Osteoblast (primary cell): ENCODE measurements at places on chromosomes 12 and 14. TPM values are rescaled to one million over a fixed set of nuclear protein-coding genes. Genes with fewer than 3 reads are reported as not detected.

- no peak for DNase-seq
Measured at GRCh38 chr14:63652406-63652805, 10.7 kb upstream of the WDR89 start.

DNA sequence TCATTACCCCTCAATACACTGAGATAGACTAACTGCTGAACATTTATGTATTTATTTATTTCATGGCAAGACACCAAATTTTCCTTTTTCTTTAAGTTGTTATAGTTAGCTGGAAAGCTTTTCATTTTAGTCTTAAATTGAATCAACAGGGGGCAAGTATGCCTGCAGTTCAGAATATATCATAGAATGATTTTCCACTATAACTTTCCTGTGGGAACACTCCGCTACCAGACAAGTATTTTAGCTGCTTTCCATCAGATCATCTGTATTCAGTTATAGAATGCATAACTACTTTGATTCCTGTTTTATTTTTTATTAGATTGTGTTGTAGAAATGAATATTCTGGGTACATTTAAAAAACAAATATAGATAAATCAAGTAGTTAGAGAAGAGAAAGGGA lies 102.0 kb downstream of the SLC6A15 start:
- DNase-seq = no peak

GRCh38 chr12:103515341-103515740 lies 19.6 kb upstream of the C12orf42 start:
- DNase-seq = no peak

DNA sequence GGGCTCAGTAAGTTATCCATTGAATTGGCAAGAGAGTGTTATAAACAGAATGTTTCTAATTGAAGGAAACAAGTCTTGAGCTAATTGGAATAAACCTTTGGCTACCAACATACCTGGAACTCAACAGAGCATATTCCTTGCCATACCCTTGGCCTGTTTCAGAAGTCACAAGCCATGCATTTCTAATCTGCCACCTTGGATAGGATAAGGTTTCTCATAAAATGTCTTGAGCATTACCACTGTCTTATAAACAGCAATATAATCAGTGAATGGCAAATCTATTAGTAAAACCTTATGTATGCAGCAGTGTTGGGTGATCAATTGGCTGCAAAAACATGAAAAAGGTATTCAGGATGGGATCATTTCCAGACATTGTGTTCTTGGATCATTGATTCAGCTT lies 765.2 kb upstream of the SEL1L start:
- DNase-seq = no peak

GRCh38 chr14:29799464-29800095 lies 128.1 kb downstream of the PRKD1 start:
- DNase-seq = no peak

- DNase-seq = no peak
Measured at GRCh38 chr12:44299524-44299923, 463.6 kb downstream of the TMEM117 start.

DNA sequence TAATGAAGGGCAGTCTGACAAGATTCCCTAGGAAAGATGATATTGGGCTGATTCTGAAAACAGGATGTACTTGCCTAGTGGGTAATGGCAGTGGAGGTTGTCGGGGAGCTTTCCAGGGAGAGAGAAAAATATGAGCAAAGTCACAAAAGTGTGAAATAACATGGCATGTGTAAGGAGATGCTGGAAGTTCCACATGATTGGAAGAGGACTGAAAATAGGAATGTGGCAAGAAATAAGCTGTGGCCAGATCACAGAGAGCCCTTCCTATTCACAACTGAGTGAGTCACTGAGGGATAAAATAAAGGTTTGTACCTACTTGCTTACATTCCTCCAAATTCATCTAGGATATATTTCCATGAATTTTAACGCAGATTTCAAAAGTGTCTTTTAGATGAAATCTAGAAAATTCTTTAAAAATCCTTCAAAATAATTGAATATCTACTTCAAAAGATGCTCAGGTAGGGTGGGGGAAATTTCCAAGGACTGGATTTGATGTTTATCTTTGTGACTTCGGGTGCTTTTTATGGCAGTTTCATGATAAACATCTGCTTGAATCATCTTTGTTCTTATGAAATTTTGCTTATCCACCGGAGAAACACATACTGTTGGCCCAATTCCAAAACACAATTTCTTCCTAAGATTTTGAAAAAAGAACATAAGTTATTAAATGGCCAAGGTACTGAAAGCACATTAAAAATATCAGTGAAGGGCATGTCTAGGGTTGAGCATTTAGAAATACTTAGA lies 36.3 kb upstream of the SLC2A13 start:
- no peak for DNase-seq

DNA sequence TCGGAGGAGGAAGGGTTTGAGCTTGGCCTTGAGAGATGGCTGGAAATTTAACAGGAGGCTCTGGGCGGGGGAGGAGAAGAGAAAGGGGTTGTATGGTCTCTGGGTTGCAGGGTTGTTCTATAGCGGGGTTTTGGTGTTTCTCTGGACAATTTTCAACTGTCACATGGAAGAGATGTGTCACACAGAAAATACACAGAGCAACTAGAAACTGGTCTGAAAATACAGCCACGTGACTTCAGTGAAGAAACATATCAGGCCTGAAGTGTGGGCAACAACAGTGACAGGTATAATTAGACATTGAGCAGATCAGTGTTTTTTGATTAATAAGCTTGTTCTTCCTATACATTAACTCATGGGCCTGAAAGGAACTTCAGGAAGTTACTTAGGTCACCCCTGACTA lies 205.3 kb upstream of the HMGA2 start:
- no peak for DNase-seq

DNA sequence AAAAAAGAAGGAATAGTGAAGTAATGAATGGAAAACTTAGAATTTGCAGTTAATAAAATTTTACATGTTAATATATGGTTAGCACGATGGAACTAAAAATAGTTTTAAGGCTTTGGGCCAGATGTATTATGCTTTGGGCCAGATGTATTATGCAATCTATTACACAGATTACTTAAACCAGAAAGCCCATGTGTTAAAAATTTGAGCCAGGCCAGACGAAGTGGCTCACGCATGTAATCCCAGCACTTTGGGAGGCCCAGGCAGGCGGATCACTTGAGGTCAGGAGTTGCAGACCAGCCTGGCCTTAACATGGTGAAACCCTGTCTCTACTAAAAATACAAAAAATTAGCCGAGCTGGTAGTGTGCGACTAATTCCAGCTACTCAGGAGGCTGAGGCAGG lies 17.2 kb downstream of the IFT81 start:
- DNase-seq = no peak

DNA sequence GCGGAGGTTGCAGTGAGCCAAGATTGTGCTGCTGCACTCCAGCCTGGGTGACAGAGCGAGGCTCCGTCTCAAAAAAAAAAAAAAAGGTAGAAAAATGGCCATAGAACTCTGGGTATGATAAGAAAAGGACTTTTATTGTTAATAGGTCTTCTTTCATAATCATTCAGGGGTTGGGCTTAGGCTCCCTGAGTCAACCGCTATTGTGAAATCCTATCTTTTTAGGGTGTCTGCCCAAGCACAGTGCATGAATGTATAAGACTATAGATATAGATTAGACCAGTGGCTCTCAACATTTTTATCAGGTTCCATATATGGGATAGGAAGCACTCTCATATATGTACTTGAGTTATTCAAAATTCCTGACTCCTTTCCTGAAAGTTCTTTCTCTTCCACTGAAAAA lies 48.7 kb upstream of the USP15 start:
- DNase-seq = no peak

GRCh38 chr12:2489275-2489674 lies 305.5 kb upstream of the FKBP4 start:
- no peak for DNase-seq

DNA sequence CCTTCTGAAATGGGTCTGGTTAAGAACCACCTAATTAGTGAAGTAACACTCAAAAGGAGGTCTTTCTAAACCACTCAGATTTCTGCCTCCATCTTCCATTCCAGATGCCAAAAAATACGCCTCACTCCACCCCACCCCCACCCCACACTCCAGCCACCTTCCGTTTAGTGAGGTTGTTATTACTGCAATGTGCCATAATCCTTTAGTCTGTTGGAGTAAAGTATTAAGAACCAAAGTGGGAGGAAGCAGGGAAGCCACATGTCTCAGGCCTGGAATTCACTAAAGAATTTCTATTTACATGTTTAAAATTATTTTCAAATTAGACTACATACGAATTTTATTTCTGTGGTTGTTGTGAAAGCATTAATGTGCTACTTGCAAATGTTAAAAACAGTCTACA lies 7.4 kb downstream of the KIF21A start:
- no peak for DNase-seq

DNA sequence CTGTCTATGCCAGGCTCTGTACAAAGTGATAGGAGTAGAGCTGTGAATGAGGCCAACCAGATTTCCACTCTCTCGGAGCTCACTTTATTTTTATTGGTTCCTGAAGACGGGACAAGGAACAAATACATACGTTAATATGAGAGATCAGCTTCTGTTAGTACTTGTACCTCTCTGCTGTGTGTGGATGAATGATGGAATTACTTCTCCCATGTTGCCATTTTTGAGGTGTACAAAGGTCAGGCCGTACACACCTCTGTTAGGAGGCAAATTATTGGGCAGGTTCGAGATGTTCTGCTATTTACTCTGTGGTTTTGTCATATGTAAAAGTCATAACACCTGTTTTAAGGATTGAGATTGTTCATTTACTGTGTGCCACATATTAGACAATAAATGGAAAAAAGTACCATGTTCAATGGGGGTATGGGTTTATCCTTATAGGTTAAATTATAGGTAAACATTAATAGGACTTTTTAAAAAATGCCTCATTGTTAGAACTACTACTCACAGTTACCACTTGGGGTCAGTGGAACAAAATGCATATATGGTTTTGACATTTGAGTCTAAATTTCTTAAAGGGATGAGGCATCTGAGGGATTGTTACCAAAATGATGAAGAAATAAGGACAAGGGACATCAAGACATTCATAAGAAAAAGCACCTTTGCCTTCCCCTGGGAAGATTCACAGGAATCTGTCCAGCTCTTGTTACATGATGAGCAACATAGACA lies 26.9 kb downstream of the WBP11 start:
- peak; percentile 82 for DNase-seq

DNA sequence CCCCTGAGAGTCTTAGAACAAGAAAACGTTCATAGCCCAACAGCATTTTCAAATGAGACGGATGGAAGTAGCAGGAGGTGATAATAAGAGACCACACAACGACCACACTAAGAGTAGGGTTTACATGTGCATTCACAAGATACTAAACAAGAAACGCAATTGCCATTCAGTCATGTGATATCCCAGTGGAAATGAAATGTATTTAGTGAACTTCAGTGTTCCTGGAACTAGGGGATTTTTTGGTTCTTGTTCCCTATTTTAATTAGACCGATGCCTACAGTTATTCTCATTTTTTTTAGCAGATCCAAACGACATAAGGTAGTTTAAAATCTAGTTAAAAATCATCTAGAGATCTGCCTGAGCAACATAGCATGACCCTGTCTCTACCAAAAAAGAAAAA lies 150.0 kb downstream of the GPR65 start:
- DNase-seq = no peak

DNA sequence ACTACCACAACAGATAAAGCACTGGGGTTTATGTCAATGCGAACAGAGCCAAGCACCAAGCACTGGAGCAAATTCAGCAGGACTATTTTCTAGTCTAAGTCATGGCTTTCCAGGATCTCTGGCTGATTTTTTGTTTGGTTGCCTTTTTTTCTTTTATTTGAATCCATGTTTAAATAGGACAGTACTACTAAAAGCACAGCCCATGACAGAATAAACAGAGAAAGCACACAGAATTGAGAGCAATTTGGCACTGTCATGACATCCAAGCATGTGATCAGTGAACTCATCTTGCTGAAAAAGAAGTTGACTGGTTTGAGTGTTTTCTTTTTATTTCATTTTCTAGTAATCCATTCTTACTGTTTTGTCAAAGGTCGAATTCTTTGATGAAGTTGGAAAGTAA lies 23.1 kb upstream of the RERG start:
- DNase-seq = no peak

DNA sequence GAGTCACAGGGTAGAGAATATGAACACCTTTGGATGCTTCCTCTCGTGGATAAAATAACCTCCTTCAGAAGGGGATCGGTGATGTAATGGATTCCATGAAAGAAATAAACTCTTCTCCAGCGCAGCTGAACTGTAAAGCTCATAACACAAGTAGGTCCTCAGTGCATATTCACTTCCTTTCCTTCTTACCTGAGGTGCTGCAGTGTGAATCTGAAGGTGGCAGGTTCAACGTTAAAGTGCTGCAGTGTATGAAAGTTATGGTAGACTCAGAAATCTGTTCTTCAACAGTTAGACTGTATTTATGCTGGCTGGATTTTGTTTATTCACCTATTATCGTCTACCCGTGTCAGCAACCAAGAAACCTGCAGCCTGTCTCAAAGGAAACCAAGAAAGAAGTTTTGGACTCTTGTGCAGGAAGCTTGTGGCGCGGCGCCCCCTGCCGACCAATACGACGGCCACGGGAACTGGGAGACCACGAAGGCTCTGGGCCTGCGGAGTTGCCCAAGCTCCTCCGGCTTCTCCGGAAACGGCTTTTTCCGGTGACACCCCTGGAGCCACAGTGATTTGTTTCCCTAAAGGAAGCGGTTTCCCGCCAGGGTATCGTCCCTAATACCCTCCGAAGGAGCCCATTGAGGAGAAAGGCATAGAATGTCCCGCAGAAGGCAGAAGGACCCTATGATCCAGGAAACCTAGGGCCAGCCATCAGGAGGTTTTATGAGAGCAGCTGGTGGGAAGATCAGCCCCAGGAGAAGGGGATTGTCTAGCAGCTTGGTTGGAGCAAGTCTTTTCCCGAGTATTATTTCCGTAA lies 17.6 kb upstream of the RNASE3 start:
- peak; percentile 65 for DNase-seq

DNA sequence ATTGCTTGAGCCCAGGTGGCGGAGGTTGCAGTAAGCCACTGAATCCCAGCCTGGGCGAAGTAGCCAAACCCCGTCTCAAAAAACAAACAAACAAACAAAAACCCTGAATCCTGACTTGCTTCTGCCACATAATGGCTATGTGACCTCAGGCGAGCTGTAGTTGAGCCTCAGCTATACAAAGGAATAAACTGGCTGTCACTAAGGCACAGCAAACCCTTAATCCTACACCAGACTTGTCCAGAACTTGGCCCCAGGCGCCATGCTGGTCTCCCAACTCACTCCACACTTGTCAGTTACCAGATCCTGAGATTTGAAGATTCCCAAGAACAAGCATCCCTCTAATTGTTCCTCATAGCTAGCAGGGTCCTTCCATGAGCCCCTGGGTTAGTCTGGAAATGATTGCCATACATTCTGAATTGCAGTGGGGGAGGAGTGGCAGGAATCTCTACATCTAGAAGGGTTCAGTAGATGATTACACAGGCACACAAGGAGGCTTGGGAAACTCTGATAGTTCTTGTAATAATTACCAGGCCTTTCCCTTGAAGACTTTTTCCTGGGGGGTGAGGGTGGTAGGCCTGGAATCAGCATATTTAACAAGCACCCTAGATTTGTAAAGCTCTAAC lies 9.9 kb downstream of the MAP3K12 start:
- DNase-seq = no peak

GRCh38 chr14:91351512-91351862 lies 66.1 kb downstream of the CCDC88C start:
- DNase-seq = peak; percentile 29

ACACB gene
- 13.8 and 16.2 TPM in 2 replicates for total RNA-seq

PRPH gene
- total RNA-seq = under 0.01 TPM in 1 of 2 replicates, not detected in the other

CCDC177 gene
- total RNA-seq = not detected in 2 replicates

SETD3 gene
- total RNA-seq = 58.6 and 65.1 TPM in 2 replicates

PA2G4 gene
- 99.0 and 115 TPM in 2 replicates for total RNA-seq
